Globus pallidus (tissue), 1 donor: ENCODE measurements at places on chromosomes 5 and 9.

GRCh38 chr5:107100121-107100520 lies 570.6 kb downstream of the EFNA5 start:
- no peak for DNase-seq

DNA sequence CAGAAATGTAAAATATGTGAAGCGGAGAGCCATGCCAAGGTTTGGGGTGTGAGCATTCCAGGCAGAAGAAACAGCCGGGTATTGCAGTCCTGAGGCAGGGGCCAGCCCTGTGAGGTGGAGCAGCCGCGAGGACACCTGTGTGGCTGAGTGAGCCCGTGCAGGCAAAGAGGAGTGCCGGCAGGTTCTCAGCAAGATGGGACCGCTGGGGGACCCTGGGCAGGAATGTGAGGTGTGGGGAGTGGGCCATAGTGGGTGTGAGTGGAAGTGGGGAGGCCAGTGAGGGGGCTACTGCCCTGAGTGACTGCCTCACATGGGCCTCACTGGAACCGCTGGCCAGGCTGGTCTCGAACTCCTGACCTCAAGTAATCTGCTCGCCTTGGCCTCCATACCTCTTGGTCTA lies 8.1 kb upstream of the PRR7 start:
- DNase-seq: no peak

- DNase-seq: no peak
Observed at GRCh38 chr5:150516011-150516410, 8.1 kb downstream of the NDST1 start.

DNA sequence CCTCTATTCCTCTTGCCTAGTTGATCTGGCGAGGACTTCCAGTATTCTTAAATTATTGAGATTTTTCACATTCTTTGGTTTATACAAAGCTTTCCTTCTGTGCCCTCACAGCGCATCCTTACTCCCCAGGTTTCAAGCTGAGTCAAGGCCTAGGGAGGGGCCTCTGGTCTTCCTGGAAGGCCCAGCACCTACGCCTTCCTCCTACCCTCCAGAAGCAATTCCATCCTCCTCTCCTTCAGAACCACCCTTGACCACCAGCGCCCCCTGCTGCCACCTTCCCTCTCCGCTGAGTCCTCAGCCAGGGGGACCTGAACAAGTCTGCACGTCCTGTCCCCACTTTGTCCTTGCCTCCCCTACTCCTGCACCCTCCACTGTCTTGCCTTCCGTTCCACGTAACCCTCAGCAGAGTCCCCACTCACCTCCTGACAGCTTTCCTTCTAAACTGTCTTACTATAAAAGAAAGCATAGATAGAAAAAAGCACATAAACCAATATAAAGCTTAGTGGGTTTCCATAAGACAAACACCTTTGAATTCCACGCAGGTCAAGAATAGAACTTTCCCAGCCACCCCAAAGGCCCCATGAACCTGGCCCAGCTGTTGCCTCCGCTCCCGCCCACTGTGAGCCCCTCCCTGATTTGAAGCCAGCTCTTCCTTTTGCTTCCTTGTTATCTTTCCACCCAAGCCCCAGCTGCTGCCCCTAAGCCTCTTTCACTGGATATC lies 63.0 kb upstream of the CTSL start:
- no peak for DNase-seq

- no peak for DNase-seq
Observed at GRCh38 chr5:14608169-14608568, 26.6 kb downstream of the OTULINL start.

GRCh38 chr5:171823269-171823668 lies 37.7 kb downstream of the SMIM23 start:
- DNase-seq: no peak

DNA sequence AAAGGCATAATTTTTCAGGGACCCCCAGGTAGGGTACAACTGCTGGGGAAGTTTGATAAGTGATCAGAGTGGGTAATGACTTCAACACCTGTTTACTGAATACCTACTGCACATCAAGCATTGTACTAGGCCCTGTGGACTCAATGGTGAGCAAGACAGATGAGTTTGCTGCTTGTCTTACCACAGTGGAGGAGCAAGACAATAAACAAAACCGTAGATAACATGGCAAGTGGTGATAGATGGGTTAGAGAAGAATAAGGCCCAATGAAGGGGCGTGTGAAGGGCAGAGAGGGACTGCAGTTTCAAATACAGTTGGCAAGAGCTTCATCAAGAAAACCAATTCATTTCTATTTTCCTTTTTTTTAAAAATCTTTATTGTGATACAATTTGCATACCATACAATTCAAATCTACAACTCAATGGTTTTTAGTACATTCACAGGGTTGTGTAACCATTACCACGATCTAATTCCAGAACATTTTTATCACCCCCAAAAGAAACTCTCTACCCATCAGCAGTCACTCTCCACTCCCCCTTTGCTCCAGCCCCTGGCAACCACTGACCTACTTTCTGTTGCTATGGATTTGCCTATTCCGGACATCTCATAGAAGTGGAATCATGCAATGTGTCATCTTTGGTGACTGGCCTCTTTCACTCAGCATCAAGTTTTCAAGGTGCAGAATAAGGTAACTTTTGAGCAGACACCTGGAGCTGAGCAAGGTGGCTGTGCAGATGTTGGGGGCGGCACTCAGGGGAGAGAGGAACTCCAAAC lies 31.9 kb upstream of the HAND1 start:
- DNase-seq: no peak

GRCh38 chr5:133247151-133247709 lies 195.4 kb downstream of the HSPA4 start:
- DNase-seq: no peak

- no peak for DNase-seq
Observed at GRCh38 chr9:105259274-105259673, 14.8 kb downstream of the SLC44A1 start.

DNA sequence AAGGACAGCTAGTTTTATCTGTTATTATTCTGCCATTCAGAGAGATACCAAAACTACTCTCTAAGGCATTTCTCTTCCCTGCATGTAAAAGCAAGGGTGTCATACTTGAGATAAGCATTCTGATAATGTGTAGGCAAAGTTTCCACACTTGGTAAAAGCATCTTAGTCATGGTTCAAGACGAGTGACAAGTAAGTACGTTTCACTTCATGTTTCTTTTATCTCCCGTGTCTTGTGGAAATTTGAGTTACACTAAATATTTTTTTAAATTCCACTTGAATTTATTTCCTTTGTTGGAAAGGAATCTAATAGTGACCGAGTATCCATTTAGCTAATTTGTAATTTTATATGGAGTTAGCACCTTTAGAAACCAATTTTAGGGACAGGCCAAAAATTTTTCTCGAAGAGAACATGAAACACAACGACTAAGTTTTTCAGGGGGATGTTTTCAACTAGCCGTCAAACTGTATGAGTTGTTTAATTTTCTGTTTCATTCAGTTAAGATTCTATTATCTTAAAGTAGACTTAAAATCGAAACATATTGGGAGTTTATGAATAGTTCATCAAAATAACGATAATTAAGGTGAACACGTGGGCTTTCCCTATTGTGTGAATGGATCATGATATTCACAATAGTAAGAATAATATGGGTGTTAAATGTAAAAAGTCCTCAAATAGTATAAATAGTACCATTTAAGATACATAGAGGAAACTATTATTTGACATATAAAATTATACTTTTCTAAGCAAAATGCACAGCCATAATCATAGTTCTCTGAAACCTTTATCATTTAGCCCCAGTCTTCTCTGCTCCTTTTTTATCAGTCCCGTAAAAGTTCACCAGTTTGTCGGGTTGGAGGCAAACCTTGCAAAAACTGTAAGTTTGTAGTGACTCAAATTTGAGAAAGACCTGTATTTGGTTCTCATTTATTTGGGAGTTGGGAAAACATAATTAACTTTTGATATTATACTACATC lies 1.6 kb downstream of the RFESD start:
- no peak for DNase-seq

GRCh38 chr5:123776761-123777160 lies 264.8 kb downstream of the CSNK1G3 start:
- DNase-seq: no peak

DNA sequence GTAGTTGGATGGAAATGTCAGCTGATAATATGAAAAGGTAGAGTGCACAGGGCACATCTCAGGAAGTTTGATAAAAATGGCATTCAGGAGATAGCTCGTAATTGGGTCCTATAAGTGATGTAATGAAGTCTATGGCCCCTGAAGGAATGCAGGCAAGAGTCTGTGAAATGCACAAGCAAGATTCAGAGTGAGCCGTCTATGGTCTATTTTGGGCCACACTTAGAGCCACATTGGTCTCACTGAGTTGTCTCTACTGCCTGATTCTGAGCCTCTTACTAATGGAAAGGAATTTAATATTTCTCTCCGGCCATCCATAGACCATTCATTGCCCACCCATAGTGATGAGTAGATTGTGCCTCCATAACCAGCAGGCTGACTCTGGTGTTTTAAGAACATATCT lies 111.3 kb upstream of the KCNN2 start:
- no peak for DNase-seq

DNA sequence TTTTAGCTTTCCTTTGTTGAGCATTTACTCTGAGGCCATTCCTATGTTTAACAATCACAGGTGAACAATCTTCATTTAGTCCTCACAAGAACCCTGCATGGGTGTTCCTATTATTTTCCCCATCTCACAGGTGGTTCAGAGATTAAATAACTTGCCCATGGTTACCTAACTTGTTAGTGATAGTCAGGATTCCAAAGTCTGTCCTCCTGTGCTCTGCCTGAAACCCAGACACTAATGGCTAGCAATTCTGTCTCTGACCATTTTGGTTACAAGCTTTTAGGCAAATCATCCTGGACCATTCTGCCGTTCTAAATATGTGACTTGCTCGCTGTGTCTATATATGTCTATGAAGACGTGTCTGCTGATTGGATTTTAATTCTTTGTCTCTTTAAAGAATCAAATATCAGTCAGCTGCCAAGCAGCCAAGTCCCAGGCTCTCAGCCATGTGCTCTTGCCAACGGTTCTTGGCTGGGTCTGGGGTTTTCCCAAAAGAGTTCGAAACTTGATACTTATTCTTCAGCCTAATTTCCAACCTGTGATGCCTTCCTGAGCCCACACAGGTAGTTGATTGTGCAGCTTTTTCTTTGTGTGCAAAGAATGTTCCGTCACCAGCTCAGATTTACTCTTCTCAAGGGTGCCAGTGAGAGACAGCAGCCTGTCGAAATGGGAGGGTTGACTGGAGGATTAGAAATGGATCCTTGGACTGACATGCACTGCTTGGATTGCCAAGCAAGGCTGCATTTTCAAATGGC lies 121.7 kb downstream of the NREP start:
- DNase-seq: peak; percentile 1
